ENCODE measurements at places on chromosomes 6 and 20.

DNA sequence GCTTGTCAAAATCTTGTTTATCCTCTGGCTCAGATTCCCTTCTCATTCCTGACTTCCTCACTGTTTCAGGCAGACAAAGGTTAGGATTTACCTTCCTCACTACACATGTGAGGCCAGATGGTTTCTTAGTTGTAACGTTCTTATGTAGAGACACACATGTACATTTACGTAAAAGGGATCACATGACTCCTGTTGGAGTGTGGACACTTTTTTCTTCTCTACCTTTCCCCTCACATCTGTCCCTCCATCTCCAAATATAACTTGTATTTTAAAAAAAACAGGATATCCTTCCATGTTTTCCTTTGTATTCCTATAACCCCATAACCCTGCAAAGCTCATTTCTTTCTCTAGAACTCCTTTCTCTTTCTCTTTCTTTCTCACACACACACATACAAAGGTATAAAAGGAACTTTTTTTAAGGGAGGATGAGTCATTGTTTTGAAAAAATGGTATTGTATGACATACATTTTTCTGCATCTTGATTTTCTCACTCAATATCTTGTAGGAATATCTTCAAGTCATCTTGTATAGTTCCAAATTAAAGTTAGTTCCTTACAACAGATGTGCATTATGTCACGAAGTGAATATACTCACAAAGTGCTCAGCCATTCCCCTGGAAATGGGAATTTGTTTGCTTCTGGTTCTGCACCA is 78.2 kb upstream of the SULF2 start:
- no peak for DNase-seq

GRCh38 chr20:48620507-48621375 is 207.1 kb downstream of the PREX1 start:
- DNase-seq, result peak; percentile 35

DNA sequence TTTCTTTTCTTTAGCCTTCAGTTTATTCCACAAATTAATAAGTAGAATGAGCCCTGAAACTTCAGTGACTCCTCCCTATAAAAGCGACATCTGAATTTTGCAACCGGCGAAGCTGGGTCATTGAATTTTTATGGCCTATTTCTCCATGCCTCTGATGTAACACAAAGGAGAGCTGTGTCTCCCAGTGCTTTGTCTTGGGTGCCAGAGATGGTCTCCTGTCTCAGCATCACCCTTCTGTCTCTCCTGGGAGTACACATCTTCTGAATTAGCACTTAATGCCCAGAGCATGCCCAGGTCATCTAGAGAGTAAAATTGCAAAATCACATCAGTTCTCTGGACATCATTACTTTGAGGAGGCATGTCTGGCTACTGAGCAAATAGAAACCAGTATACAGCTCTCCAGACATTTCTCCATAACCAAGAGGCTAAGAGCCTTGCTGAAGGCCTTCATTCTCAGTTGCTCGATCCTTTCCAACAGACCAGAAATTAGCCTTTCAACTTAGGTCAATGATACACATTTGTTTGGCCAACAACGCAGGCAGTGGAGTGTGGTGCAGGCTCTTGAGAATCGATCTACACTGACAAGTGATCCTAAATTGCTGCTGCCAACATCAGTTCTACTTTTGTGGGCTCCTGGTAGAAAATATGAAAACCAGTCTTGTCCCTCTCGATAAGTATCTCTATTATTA is 176.0 kb upstream of the FOXQ1 start:
- no peak for DNase-seq

- no peak for DNase-seq
These were observed 49.6 kb upstream of the RNF146 start for GRCh38 chr6:127216810-127217789.

DNA sequence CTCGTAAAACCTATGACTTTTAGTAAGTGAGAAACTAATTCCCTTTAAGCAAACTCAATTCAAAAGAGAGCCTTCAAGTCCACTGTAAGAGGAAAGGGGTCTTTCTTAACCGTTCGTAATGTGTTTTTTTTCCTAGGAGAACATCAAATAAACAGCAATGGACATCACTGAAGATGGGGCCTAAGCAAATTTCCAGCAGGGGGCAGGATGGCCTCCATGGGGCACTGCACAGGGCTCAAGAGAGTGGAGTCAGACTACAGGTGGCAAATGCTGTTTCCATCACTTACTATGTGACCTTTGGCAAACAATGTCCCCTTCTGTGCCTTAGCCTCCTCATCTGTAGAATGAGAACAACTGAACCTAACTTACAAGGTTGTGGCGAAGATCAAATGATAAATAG is 88.7 kb downstream of the ARHGAP18 start:
- DNase-seq, result no peak

- DNase-seq, result no peak
These were observed 10.5 kb downstream of the SYTL3 start for GRCh38 chr6:158660333-158660754.

- no peak for DNase-seq
These were observed at the start of gene SIRPG for GRCh38 chr20:1657556-1658334. TSS of gene SIRPG (minus strand) at chr20:1657779. CDS start at chr20:1657714, 65 bp downstream.

DNA sequence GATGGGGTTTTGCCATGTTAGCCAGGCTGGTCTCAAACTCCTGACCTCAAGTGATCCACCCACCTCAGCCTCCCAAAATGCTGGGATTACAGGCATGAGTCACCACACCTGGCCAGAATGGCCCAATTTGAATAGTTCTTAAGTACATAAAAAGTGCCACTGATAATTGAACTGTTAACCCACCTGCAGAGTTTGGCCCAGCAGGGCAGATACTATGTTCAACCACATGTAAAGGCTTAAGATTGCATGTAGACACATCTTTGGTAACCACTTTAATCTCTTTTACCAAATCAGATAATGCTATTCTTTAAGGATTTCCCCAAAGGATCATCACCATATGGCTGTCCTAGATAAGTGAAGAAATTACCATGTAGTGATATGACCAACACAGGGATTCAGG is 21.3 kb upstream of the SGK1 start:
- DNase-seq, result no peak

DNA sequence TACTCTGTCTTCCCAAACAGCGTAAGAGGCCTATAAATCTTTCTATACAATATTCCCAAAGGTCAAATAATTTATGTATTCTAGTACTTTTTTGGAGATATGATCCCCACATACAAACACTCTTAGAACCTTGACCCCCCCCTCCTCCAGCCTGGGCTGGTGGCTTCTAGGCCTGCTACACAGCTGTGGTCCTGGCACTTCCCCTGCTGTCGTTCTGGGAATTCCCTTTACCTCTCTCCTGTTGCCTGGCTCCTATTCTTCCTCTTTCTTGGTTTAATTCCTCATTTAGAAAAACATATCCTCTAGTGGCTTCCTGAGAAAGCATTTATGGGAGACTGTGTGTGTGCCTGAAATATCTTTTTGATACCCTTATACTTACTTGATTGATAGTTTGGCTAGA is 4.1 kb upstream of the TXLNB start:
- DNase-seq, result no peak

DNA sequence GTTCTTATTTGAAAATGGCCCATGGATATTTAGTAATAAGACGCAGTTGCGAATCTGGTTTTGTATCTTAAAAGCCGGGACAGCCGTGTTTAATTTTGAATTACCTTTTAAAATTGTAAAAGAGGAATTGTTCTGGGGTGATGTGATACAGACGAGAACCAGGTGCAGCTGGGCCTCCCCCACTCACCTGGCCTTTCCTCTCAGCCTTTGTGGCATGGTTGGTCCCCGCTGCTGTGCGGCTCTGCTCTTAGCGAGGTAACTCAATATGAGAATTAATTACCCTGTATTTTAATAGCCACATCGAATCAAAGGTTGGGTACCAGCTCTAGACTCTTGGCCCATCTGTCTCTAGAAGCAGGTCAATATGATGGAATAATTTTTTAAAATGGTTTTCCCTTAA is 56.5 kb upstream of the DACT2 start:
- DNase-seq, result no peak

DNA sequence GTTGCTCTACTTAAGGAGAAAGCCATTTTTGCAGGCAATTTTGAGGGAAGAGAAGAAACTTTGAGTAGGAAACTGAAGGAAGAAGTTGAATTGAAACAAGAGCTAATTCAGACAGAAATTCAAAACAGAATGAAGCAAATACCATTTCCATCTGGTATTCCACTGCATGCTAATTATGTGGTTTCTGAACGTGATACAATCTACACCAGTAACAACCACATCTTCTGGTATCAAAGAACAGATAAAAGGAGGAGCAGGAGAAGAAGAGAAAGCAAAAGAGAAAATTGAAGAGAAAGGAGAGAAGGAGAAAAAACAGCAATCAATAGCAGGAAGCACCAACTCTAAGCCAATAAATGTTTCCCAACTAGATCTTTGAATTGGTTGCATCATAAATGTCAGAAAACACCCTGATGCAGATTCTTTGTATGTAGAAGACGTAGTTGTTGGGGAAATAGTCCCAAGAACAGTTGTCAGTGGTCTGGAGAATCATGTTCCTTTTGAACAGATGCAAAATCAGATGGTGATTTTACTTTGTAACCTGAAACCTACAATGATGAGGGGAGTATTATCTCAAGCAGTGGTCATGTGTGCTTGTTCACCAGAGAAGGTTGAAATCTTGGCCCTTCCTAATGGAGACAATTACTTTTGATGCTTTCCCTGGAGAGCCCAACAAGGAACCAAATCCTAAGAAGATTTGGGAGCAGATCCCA is 132.4 kb downstream of the MACROD2 start:
- DNase-seq, result no peak

DNA sequence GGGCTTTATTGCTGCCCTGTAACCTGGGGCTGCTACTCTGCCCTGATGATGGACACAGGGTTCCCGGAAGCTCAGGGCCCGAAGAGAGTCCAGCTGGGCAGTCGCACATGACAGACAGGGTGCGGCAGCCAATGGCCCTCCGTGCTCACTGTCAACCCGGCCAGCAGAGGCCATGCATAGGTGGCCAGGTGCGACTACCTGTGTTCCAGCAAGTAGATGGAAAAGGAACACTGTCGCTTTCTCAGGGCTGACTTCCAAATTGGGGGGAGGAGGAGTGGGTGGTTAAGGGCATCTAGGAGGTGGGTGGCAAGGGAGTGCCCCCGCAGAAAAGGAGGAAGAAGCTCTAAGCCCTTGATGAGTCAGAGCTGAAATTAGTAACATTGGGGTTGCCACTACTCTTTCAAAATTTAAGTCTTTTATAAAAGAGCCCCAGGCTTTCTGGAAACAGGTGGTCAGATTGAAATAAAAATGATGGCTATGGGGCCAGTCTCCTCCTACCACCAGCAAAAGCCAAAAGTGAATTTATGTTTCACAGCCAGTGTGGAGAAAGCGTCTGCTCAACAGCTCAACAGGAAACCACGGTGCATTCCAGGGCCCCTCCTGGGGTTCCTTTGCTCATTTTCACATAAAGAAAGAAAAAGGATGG is 2.3 kb upstream of the RAMACL start:
- DNase-seq, result no peak

DNA sequence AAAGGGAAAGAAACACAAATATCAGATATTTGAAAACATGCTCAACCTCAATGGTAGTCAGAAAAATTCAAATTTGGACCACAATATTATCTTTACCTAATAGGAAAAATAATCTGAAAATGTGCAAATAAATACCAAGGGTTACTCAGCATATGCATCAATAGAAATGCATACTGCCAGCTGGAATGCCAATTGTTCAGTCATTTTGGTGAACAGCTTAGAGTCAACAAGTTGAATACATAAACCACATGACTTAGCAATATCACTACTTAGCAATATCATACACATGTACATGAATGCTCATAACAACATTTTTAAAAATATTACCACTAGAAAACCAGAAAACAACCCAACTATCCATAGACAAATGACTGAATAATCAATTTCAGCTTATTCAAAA is 212.7 kb downstream of the PTPRK start:
- DNase-seq, result no peak

DNA sequence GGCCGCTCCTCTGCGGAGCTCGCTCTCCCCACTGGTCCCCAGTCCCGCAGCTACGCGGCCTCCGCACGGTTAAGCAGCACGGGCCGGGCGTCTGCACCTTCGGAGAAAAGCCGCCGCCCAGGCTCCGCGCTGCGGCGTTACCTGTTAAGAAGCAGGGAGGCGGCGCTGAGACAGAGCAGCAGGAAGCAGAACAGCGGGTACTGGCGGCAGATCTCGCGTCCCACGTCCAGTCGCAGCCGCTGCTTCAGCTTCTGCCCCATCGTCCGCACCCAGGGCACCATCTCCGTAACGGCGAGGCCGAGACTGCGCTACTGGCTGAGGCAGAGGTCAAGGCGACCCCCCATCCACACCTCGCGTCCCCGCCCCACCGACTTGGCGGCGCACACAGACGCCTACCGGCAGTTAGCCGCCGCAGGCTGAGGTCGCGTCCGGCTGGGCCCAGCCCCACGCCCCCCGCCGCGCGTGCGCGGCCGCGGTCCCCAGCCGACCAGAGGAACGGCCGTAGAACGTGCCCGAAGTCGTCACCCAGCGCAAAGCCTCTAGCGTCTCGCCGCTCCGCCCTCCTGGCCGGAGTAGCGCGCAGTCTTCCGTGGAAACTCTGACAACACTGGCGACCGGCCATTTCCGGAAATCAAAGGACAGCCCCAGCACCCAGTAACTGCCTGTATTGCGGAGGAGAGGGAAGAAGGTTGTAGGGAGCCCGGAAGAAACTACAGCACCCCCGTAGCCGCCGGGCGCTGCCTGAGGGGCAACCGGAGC is at the start of gene SNX14:
SNX14 (minus strand) TSS at position 421 of the 759 bp plus-strand sequence; CDS start at position 281, 140 bp downstream.
- DNase-seq, result peak; percentile 53

DNA sequence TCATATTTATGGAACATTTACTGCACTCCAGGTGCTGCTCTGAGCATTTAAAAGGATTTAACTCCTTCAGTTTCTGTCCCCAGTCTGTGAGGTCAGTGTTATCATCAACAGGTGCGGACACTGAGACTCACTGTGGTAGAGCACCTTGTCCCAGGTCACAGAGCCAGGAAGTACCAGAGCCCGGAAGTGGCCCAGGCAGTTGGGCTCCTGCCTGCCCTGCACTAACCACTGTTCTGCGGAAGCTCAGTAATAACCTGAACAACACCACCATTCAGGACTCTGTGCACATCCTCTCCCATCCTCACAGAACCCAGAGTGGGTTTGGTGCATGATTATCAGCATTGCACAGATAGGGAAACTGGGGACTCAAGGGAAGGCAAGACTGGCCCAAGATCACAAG is 16.8 kb upstream of the SIRPG start:
- no peak for DNase-seq

GRCh38 chr6:81900616-81901015 is 148.1 kb upstream of the TENT5A start:
- no peak for DNase-seq

GRCh38 chr6:24401458-24401857 is 1.3 kb upstream of the MRS2 start:
- no peak for DNase-seq

- DNase-seq, result no peak
These were observed 85.7 kb upstream of the SOX4 start for GRCh38 chr6:21507811-21508210.

DNA sequence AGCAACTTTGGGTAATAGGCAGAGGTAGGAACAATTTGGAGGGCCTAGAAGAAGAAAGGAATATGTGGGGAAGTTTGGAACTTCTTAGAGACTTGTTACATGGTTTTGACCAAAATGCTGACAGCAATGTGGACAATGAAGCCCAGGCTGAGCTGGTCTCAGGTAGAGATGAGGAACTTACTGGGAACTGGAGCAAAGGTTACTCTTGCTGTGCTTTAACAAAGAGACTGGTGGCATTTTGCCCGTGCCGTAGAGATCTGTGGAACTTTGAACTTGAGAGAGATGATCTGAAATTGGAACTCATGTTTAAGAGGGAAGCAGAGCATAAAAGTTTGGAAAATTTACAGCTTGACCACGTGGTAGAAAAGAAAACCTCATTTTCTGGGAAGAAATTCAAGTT is 28.3 kb upstream of the TMEM200A start:
- DNase-seq, result no peak
